Mesothelial cell of epicardium (in vitro differentiated cells): ENCODE measurements at places on chromosomes 16 and 17. TPM values are rescaled to one million over a fixed set of nuclear protein-coding genes. Genes with fewer than 3 reads are reported as not detected.

The ASPHD1 gene
- total RNA-seq, result 13.6 to 14.6 TPM (median 14.2 TPM) in 3 replicates

The OTOA gene
- total RNA-seq, result 0.09 to 0.25 TPM (median 0.25 TPM) in 3 replicates

The ITGB3 gene
- total RNA-seq, result 1.0 to 1.5 TPM (median 1.1 TPM) in 3 replicates

GRCh38 chr17:73005360-73005759 is 87.1 kb downstream of the SLC39A11 start:
- no peak overlapping the region for H3K4me3 ChIP-seq
- DNase-seq, result no peak
- peaks cover 1% of the 10 kb centered on the region for H3K27me3 ChIP-seq
- no peaks in the 10 kb centered on the region for H3K36me3 ChIP-seq

- H3K36me3 ChIP-seq, result no peaks in the 10 kb centered on the region
- peak overlapping the region; percentile 75 for H3K27ac ChIP-seq
- no peak overlapping the region for H3K4me3 ChIP-seq
Observed at GRCh38 chr16:70638814-70639792, 7.3 kb upstream of the IL34 start.

- H3K36me3 ChIP-seq, result no peaks in the 10 kb centered on the region
- no peaks in the 10 kb centered on the region for H3K27me3 ChIP-seq
- no peak overlapping the region for H3K27ac ChIP-seq
Observed at GRCh38 chr16:88468275-88469129, 15.4 kb downstream of the ZFPM1 start.

DNA sequence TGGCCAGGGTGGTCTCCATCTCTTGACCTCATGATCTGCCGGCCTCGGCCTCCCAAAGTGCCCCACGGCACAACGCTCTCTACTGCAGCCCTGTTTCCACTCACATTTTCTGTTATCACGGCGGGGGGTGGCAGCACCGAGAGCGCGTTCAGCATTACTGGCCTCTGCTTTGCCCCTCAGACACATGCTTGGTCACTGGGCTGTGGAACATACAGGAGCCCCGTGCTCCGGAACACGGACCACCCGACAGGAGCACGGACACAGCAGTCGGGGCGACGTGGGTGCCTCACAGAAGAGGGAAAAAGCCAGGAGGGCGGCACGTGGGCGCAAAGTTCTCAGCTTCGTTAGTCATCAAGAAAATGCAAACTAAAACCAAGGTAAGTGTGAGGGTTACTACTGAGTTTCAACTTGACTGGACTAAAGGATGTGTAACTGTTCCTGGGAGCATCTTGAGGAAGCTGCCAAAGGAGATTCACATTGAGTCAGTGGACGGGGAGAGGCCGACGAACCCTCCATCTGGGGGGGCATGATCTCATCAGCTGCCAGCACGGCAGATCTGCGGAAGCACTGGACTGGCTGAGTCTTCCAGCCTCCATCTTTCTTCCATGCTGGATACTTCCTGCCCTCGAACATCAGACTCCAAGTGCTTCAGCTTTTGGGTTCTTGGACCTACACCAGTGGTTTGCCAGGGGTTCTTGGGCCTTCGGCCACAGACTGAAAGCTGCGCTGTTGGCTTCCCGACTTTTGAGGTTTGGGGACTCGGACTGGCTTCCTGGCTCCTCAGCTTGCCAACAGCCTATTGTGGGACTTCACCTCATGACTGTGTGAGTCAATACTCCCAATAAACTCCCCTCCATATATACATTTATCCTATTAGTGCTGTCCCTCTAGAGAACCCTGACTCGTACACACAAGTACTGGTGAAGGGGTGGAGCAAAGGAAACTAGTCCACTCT is 106.8 kb downstream of the ZNF778 start:
- DNase-seq, result no peak
- H3K4me1 ChIP-seq, result peaks cover 69% of the 10 kb centered on the region

DNA sequence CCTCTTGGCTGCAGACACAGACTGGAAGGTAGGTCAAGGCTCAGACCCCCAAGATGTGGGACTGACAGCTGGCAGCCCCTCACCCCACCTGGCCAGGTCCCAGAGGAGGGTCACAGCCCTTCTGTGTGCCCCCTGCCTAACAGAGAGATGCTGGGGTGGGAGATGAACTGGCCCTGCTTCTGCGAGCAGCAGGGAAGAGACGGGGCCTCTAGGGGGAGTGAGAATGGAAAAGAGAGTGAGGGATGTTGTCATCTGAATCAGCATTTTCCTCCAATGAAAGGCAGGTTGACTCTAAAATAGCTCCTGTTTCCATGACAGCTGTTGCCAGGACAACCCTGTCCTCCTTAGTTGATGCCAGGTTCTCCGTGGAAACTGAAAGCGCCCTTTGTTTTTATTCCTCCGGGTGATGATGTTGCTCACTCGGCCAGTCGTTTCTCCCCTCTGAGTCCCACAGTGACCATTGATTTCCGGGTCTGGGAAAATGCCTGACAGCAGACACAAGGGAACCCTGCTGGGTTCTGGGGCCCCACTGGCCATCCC is 4.9 kb upstream of the NDRG4 start:
- no peak overlapping the region for H3K4me3 ChIP-seq
- no peaks in the 10 kb centered on the region for H3K36me3 ChIP-seq
- peaks cover 32% of the 10 kb centered on the region for H3K27me3 ChIP-seq
- no peak overlapping the region for H3K27ac ChIP-seq
- DNase-seq, result peak; percentile 79

- DNase-seq, result no peak
- no peak overlapping the region for H3K4me3 ChIP-seq
- H3K27me3 ChIP-seq, result no peaks in the 10 kb centered on the region
- H3K36me3 ChIP-seq, result no peaks in the 10 kb centered on the region
- no peak overlapping the region for H3K27ac ChIP-seq
Observed at GRCh38 chr17:78731904-78732303, 50.2 kb downstream of the CYTH1 start.

- no peak overlapping the region for H3K27ac ChIP-seq
- no peaks in the 10 kb centered on the region for H3K36me3 ChIP-seq
- H3K27me3 ChIP-seq, result peaks cover 41% of the 10 kb centered on the region
- H3K4me3 ChIP-seq, result no peak overlapping the region
- peaks cover 8% of the 10 kb centered on the region for H3K4me1 ChIP-seq
- no peak for DNase-seq
Observed at GRCh38 chr16:54477714-54478113, 191.1 kb upstream of the IRX3 start.

- H3K27me3 ChIP-seq, result peaks cover 75% of the 10 kb centered on the region
- H3K4me1 ChIP-seq, result peaks cover 17% of the 10 kb centered on the region
Observed at GRCh38 chr17:73770115-73770848, 126.0 kb upstream of the SDK2 start.

DNA sequence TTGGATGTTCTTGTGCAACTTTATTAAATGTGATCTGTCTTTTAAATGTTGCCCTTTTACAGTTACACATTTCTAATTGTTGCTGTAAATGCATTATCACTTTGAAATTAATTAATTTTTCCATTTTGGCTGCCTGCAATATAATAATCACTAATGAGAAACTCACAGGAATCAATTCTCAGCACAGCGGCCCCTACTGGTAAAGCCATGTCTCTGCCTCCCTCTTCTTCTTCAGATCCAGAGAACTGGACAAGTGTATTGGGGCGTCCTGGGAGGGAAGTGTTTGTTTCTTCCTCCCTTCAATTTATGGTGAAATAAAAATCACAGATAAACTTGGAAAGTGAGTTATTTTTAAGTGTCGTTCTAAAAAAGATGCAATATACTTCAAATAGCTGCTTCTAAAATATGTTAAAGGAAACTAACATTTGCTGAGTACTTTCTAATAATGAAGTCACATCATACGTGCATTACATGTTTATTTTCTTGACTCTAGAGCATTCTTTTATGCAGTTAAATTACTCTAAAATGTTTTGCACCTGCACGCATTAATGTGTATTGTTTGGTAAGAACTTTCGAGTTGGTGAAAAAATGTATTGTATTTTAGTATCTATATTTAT is 338.0 kb downstream of the WWOX start:
- peak; percentile 40 for DNase-seq
- peaks cover 5% of the 10 kb centered on the region for H3K27me3 ChIP-seq
- peaks cover 10% of the 10 kb centered on the region for H3K36me3 ChIP-seq
- H3K27ac ChIP-seq, result no peak overlapping the region

DNA sequence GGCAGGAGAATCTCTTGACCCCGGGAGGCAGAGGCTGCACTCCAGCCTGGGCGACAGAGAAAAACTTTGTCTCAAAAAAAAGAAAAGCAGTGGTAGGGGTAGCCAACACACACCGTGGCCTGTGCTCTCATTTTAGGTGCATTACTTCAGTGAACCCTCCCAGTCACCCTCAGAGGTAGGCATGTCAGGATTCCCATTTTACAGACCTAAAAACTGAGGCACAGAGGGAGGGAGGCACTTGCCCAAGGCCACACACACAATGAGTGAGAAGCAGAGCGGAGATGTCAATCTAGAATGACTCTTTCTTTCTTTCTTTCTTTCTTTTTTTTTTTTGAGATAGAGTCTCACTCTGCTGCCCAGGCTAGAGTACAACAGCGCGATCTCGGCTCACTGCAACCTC is 5.2 kb downstream of the COTL1 start:
- H3K36me3 ChIP-seq, result peaks cover 11% of the 10 kb centered on the region
- peaks cover 43% of the 10 kb centered on the region for H3K4me1 ChIP-seq
- no peak overlapping the region for H3K27ac ChIP-seq
- no peaks in the 10 kb centered on the region for H3K27me3 ChIP-seq

DNA sequence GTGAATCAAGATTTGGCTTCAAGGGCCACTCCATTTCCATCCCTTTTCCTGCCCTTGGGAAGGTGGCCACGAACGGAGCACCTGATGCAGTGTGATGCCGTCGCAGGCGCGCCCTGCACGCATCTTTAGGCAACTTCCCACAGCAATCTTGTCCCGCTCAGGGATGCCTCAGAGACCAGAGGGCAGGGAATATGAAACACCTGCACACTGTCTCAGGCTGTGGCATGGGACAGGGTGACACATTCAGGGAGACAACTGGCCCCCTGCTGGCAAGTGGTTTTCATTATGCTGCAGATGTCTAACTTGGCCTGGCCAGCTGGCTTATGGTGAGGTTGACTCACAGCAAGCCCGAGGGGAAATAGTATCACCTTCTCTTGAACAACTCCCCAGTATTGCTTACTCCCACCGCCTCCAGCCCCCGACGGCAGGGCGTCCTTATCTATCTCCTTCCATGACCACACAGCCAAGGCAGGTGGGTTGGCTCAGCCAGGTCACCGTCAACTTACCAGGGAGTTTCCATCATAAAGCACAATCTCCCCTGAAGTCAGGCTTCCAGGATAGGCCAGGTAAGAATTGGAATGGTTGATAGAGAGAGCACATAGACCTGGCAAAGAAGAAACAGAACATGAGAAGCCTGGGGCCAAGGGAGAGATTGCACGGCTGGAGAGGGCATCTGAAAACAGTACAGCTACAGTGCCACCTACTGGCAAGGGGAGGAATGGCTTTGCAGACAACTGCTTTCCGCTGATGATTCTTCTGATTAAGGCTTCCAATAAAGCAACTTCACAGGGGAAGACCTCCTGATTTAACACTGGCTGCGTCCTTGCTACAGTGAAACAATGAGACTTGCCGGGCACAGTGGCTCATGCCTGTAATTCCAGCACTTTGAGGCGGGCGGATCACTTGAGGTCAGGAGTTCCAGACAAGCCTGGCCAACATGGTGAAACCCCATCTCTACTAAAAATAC is 21.1 kb downstream of the WIPI1 start:
- no peak overlapping the region for H3K4me3 ChIP-seq
- peak; percentile 80 for DNase-seq
- peak overlapping the region; percentile 11 for H3K27ac ChIP-seq
- H3K27me3 ChIP-seq, result no peaks in the 10 kb centered on the region

DNA sequence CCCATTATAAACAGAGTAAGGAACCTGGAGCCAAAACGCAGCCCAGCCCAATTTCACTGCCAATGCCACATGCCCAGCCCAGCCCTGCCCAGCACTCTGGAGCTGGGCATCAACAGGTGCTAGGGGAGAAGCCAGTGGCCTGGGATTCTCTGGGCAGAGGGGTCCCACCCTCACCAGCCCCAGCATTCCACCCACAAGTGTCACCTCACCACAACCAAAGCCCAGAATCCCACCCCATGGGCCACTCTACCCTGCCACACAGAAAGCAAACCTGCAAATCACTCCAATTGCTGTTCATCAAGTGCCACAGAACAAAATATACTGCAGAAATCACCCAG is 102.5 kb upstream of the CDH5 start:
- peak overlapping the region; percentile 72 for H3K27ac ChIP-seq
- DNase-seq, result peak; percentile 9
- H3K4me1 ChIP-seq, result peaks cover 54% of the 10 kb centered on the region
- no peak overlapping the region for H3K4me3 ChIP-seq

GRCh38 chr16:77782694-77783093 is 5.7 kb upstream of the VAT1L start:
- no peak overlapping the region for H3K4me3 ChIP-seq
- H3K4me1 ChIP-seq, result peaks cover 6% of the 10 kb centered on the region
- H3K36me3 ChIP-seq, result no peaks in the 10 kb centered on the region
- no peak for DNase-seq

- peaks cover 16% of the 10 kb centered on the region for H3K4me1 ChIP-seq
- H3K27me3 ChIP-seq, result no peaks in the 10 kb centered on the region
- H3K4me3 ChIP-seq, result no peak overlapping the region
- no peak for DNase-seq
- H3K36me3 ChIP-seq, result peaks cover 3% of the 10 kb centered on the region
Observed at GRCh38 chr16:65888201-65888600, 478.3 kb upstream of the CDH5 start.

DNA sequence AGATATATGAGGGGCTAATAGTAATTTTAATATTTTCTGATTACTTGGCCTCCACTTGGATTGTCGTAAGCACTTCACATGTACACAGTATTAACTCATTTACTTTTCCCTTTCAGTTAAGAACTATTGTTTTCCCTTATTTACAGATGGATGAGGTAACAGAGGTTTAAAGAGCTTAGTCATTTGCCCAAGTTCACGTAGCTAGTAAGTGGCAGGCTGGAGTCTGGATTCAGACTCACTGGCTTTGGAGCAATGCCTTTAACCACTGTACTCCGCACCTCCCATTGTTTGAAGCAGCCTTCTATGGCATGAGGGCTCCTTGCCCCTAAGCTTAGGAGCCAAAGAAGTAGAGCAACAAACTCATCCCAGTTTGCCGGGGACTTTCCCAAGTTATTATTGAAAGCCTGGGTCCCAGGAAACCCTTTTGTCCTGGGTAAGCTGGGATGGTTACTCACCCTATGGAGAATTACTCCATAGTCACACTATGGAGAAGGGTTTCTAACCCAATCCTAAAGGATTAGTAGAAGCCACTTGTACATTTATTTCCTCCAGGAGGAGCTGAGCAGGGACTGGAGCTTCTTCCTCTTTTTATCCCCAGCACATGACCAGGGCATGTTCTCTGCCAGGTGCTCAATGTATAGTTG is 12.3 kb downstream of the FOXL1 start:
- no peak for DNase-seq
- H3K36me3 ChIP-seq, result no peaks in the 10 kb centered on the region
- H3K27ac ChIP-seq, result no peak overlapping the region
- H3K4me3 ChIP-seq, result no peak overlapping the region
- peaks cover 26% of the 10 kb centered on the region for H3K4me1 ChIP-seq
- H3K27me3 ChIP-seq, result peaks cover 27% of the 10 kb centered on the region
